ENCODE measurements at places on chromosomes 2 and 18.

- DNase-seq: no peak
Measured at GRCh38 chr2:58378152-58378551, 137.0 kb upstream of the FANCL start.

DNA sequence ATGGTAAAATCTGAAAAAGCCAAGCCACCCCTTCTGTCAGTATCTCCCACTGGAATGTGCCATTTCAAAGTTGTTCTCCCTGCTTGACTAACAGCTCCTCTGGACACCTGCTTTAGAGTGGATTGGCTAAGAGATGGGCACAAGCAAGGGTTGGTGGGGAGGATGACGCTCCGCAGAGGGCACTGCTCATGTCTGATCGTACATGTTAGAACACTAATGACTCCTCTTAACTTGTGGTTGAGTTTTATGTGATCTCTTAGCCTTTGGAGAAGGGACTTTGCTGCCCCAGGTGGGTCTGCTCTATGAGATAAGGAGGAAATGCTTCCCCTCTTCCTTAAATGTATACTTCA lies 8.2 kb upstream of the KIAA2012 start:
- DNase-seq: no peak

- no peak for DNase-seq
Measured at GRCh38 chr18:26864658-26865057, 849 bp downstream of the AQP4 start.

DNA sequence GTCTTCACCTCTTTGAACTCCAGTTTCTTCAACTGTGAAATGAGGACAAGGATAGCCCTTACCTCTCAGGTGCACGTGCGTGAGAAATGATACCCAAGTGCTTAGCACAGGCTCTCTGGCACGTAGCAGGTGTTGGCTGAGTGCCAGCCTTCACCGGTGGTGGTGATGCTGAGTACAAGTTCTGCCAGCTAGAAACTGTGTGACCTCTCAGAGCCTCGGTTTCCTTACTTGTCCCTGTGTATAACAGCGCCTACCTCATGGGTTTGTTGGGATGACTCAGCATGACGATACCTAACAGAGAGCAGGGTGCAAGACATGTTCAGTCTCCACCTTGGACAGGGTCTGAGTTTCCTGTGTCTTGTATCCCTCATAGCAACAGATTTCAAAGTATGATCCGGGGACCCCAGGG lies 205.1 kb downstream of the TNS1 start:
- no peak for DNase-seq

DNA sequence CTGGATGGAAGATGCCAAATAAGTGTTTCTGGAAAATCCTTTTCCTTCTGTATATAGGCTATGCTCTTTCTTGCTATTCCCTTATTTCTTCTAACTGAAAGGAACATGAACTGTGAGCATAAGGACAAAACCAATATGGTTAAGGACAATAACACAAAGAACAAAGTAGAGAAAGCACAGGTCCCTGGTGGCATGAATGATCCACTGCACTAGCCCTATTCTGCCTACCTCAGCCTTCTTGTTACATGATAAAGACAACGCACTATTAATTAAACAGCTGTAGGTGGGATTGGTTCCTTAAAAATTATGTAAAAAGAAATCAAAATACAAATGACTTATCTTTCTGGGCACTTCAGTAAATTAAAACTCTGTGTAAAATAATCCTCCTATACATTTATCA lies 1.9 kb upstream of the WDR75 start:
- DNase-seq: no peak

- DNase-seq: no peak
Measured at GRCh38 chr2:96265349-96265839, 403 bp downstream of the TMEM127 start.

GRCh38 chr18:3115447-3116030 lies 102.6 kb upstream of the LPIN2 start:
- no peak for DNase-seq

Data from CD14-positive monocyte (primary cell).